Placental epithelial cell (primary cell): ENCODE measurements at places on chromosomes 2 and 18. TPM values are rescaled to one million over a fixed set of nuclear protein-coding genes. Genes with fewer than 3 reads are reported as not detected.

The STK17B gene
- total RNA-seq, result 20.8 and 31.0 TPM in 2 replicates

The CENPA gene
- 1.6 and 2.7 TPM in 2 replicates for total RNA-seq

The CDH7 gene
- not detected in 2 replicates for total RNA-seq

The CLASP1 gene
- 84.4 and 117 TPM in 2 replicates for total RNA-seq

The EHD3 gene
- 10.2 and 15.7 TPM in 2 replicates for total RNA-seq

The MC5R gene
- not detected in 2 replicates for total RNA-seq

The LRRC30 gene
- not detected in 2 replicates for total RNA-seq

The FRZB gene
- not detected in 2 replicates for total RNA-seq

The PSMD1 gene
- total RNA-seq, result 55.7 and 96.7 TPM in 2 replicates

The TCF4 gene
- total RNA-seq, result 9.8 and 11.8 TPM in 2 replicates

The CHAC2 gene
- total RNA-seq, result 1.6 TPM in 1 of 2 replicates, not detected in the other

The MERTK gene
- 31.3 and 54.2 TPM in 2 replicates for total RNA-seq

The DPYSL5 gene
- total RNA-seq, result not detected in 2 replicates

The CNTNAP5 gene
- not detected in 2 replicates for total RNA-seq

The SCG2 gene
- total RNA-seq, result 0.33 and 3.1 TPM in 2 replicates

The TFPI gene
- 81.8 and 116 TPM in 2 replicates for total RNA-seq

The ATOH8 gene
- 0.39 TPM in 1 of 2 replicates, not detected in the other for total RNA-seq

The NR4A2 gene
- total RNA-seq, result under 0.01 and 0.43 TPM in 2 replicates

The AQP12A gene
- not detected in 2 replicates for total RNA-seq

The ANTXR1 gene
- 21.9 and 22.8 TPM in 2 replicates for total RNA-seq

The FHOD3 gene
- total RNA-seq, result 0.39 TPM in 1 of 2 replicates, not detected in the other

The ACOXL gene
- total RNA-seq, result under 0.01 TPM in 1 of 2 replicates, not detected in the other

The RAB6D gene
- total RNA-seq, result not detected in 2 replicates

The CCDC141 gene
- not detected in 2 replicates for total RNA-seq

The DYNAP gene
- not detected in 2 replicates for total RNA-seq

The CLEC4F gene
- not detected in 2 replicates for total RNA-seq

The CDH19 gene
- total RNA-seq, result not detected in 2 replicates

The EN1 gene
- total RNA-seq, result not detected in 2 replicates

The C2orf72 gene
- under 0.01 and 0.11 TPM in 2 replicates for total RNA-seq

The GTF2A1L gene
- total RNA-seq, result 0.54 TPM in 1 of 2 replicates, not detected in the other

The ALPI gene
- total RNA-seq, result not detected in 2 replicates

The TMEM178A gene
- total RNA-seq, result 0.79 TPM in 1 of 2 replicates, not detected in the other

The TUBB8B gene
- total RNA-seq, result not detected in 2 replicates

The TLX2 gene
- not detected in 2 replicates for total RNA-seq

The FBLN7 gene
- total RNA-seq, result 4.6 and 26.7 TPM in 2 replicates

The RAB3GAP1 gene
- 56.9 and 79.6 TPM in 2 replicates for total RNA-seq

The WDR54 gene
- 27.9 and 43.5 TPM in 2 replicates for total RNA-seq

The CYP26B1 gene
- 85.6 and 169 TPM in 2 replicates for total RNA-seq

The LOXHD1 gene
- not detected in 2 replicates for total RNA-seq

The MC2R gene
- total RNA-seq, result not detected in 2 replicates

The HOXD13 gene
- total RNA-seq, result not detected in 2 replicates

The GAREM1 gene
- total RNA-seq, result 8.9 and 11.0 TPM in 2 replicates

The KCNG2 gene
- total RNA-seq, result not detected in 2 replicates

The KIF3C gene
- total RNA-seq, result 18.1 and 28.8 TPM in 2 replicates

The RFTN2 gene
- total RNA-seq, result not detected in 2 replicates

The ARL4C gene
- 7.5 and 11.8 TPM in 2 replicates for total RNA-seq

The RAB10 gene
- total RNA-seq, result 92.3 and 145 TPM in 2 replicates

The ZBTB7C gene
- 1.2 TPM in 1 of 2 replicates, not detected in the other for total RNA-seq

The TWIST2 gene
- total RNA-seq, result 0.33 and 0.79 TPM in 2 replicates

The PRKAG3 gene
- total RNA-seq, result not detected in 2 replicates

The PSMA8 gene
- 1.4 TPM in 1 of 2 replicates, not detected in the other for total RNA-seq

The RAB27B gene
- total RNA-seq, result 9.3 and 9.8 TPM in 2 replicates

The HTR2B gene
- total RNA-seq, result under 0.01 TPM in 1 of 2 replicates, not detected in the other

The SNRPD1 gene
- 5.9 and 6.3 TPM in 2 replicates for total RNA-seq

The BOLA3 gene
- 16.9 and 35.7 TPM in 2 replicates for total RNA-seq

The REEP1 gene
- under 0.01 and 0.65 TPM in 2 replicates for total RNA-seq

The IL1RL1 gene
- not detected in 2 replicates for total RNA-seq
